NCI-H1694 (cell line): ENCODE measurements at places on chromosomes 1 and 21.

DNA sequence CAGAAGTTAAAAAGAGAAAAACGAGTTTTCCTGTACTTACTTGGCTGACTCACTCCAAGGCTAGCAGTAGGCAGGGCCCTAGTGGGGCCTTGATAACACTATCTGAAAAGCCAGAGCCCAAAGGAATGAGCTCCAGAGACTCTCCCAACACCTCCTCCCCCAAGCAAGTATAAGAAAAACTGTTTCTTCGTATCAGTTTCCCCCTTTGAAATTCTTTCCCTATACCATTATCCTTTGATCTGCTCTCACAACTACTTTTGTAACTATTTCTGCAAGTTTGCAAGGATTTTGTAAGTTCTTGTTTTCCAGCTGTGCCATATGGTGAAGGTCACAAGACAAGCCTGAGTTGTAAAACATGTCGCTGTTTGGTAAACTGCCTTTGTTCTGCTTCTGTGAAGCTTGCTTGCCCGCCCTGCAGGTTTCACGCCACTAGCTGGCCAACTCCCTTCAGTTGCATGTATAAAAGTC lies 36.5 kb upstream of the KCNJ15 start:
- DNase-seq, result no peak

DNA sequence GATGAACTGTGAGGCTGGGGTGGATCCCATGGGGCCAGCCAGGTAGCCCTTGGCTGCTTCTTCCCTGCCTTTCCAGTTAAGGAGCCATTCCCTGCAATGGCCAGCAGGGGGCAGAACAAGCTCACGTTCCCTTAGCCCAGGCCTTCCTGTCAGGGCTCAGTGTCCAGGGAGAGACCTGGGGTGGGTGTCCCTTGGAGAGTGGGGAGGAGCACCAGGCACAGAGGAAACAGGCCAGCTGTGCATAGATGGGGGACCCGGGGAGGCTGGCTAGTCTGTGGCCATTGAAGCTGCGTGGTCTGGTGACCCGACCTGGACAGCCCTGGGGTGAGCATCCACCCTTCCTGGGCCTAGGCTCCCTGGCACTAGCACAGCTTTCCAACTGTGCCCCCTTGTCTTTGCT lies 13.2 kb upstream of the EPS8L3 start:
- peak; percentile 67 for DNase-seq

GRCh38 chr1:109490029-109490933 lies 3.6 kb upstream of the CYB561D1 start:
- DNase-seq, result peak; percentile 72

- no peak for DNase-seq
Measured at GRCh38 chr21:32089766-32090165, 189.1 kb downstream of the MIS18A start.

DNA sequence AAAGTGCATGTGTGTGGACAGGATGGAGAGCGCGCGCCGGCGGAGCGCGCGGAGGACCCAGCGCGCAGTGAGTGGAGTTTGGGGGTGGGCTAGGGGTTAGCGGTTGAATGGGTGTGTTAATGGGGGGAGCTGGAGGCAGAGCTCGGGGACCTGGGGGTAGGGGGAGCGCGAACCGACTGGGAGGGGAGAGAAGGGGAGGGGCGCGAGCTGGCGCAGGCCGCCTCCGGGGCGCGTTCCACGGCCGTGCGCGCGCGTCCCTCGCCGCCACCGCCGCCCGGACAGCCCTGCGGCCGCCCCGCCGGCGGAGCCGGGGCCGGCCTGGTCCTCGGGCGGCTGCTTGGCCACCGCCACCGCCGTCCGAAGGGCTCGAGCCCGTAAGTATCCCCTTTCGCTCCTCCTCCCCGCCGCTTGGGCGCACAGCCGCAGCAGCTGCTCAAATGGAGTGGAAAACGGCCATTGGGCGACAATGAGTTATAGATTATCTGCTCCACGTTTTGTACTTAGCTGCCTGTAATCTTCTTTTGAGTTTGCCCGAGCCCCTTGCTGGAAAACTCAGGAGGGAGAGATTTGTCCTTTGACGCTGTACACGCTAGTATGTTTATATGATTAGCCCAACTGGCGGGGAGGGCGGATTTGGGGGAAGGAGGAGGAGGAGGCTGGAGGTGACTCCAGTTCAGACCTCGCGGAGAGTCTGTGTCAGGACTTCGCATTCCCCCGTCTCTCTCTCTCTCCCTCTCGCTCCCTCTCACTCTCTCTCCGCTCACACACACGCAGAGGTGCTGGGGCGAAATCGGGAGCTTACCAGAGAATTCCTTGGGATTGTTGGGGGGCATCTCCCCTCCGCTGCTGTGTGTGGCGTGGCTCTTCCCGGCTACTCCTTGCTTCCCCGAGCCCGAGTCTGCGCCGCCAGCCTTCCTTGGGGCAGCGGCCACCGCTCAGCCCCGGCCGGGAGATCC lies at the start of gene ADGRL2:
Gene ADGRL2 (plus strand): TSS at position 240 of the 956 bp plus-strand sequence. CDS start 36,051 bp downstream, outside the sequence.
- DNase-seq, result peak; percentile 88
